ENCODE measurements at places on chromosomes 7 and 10.

DNA sequence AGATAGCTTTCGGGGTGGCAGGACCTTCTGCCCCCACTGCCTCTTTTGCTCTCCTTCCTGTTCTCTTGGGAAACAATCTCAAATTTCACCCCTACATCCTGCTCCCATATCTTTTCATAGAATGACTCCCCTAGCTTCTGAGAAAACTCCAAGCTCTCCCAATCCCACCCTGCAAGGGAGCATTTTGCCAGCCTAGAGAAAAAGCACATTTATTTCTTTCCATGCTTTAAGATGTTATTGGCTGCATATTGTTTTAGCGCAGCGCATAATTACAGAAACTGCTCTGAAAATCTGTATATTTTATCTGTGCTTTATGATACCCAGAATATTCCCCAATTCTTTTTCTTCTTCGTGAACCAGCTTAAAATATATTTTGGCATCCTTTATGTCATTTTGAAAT, 601.3 kb downstream of the KCNMA1 start:
- no peak for DNase-seq

- DNase-seq = no peak
Measured at GRCh38 chr10:11853468-11853867, 30.3 kb downstream of the PROSER2 start.

- peak; percentile 33 for DNase-seq
Measured at GRCh38 chr10:89207181-89207800, at the start of gene CH25H. Gene CH25H, minus strand, starts transcription at chr10:89207317. Its CDS starts 25 bp downstream, at chr10:89207292.

- no peak for DNase-seq
Measured at GRCh38 chr7:50591480-50592438, 26.6 kb upstream of the DDC start.

GRCh38 chr7:133061357-133061756, 20.5 kb downstream of the CHCHD3 start:
- DNase-seq = no peak

- DNase-seq = no peak
Measured at GRCh38 chr7:29243910-29244655, 49.5 kb downstream of the CHN2 start.

DNA sequence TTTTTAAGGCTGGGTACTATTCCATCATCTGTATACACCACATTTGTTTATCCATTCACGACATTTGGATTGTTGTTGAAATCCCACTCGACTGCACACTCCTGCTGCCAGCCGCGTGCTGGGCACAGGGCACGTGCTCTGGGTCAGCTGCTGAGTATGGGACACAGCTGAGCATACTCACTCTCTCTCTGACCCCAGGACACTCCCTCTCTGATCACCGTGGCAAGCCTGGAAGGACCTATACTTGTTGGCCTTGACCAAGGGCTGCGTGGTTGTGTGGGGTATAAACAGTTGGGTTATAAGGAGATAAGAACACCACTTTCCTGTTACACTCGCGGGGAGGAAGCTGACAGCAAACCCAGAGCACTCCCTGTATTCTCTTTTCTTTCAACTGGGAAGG, 153.0 kb upstream of the RHEB start:
- no peak for DNase-seq

DNA sequence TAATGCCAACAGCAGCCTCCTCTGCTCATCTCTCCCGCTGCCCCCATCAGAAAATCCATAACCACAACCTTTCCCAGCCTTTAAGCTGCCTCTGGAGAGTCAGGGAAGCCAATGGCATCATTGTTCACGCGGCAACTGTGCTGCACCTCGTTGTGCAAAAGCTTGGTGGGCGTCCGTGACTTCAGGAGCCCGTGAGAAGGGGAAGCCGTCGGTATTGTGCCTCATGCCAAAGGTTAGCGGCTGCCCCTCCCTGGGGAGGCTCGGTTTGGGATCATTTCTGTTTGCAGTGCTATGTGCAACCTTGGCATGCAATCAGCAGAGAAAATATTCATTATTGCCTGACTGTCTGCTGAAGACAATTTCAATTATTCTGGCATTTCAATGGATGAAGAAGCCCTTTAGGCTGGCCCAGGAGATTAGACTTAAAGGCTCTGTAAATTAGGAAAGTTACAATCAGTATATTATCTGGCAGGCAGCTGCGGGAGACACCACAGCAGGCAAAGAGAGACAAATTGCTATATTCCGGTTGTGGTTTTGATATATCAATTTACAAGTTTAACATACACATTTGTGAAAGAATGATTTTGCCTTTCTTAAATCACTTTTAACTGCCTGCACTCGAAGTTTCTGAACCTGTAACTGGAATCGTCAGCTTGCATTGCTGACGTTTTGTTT, 244.5 kb downstream of the GATA3 start:
- DNase-seq = no peak

DNA sequence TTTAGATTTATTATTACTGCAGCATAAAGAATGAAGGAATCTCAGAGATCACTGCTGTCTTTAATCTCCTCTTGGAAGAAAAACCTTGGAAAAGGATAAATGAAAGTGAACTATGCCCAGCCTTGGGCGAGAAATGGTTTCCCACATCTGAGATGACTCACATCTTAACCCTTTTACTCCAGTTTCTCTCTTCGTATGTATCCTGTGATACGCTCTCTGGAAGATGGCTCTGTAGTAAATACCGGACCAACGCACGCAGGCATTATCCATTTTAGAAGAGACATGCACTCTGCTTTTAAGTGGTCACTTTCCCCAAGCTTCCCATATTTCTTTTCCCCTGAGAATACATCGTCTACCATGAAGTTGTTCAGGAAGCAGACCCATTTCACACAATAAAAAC, 207.3 kb upstream of the BMPER start:
- DNase-seq = no peak

GRCh38 chr7:101174322-101174854, 5.7 kb downstream of the NAT16 start:
- DNase-seq = no peak

DNA sequence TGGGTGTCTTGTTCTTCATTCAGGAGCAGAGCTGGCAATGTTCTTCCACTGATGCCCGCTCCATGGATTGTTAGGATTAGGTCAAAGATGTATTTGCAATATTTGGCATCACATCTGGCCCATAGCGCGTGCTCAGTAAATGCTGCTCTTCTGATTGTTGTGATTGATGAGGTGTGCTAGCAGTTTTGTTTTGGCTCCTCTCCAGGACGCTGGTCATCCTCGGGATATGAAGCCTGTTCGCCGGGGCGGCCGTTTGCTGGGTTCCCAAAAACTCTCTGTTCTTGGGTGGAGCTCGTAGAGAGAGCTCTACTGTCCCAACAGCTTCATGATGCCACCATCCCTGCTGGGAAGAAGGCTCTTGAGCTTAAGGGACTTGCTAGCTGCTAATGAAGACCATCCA, 96.9 kb downstream of the XRCC2 start:
- no peak for DNase-seq

GRCh38 chr10:78716043-78716660, 352.6 kb upstream of the ZMIZ1 start:
- DNase-seq = no peak

GRCh38 chr10:35416619-35417312, 80.5 kb downstream of the CCNY start:
- no peak for DNase-seq

GRCh38 chr7:150965273-150965830, 12.8 kb downstream of the KCNH2 start:
- DNase-seq = no peak

GRCh38 chr7:55494951-55495350, 77.4 kb downstream of the VOPP1 start:
- no peak for DNase-seq

GRCh38 chr7:98280296-98280695, 1.2 kb upstream of the BRI3 start:
- no peak for DNase-seq

GRCh38 chr10:6128591-6129251, 39.9 kb downstream of the RBM17 start:
- DNase-seq = no peak

- DNase-seq = no peak
Measured at GRCh38 chr7:31663072-31663471, 23.9 kb upstream of the PPP1R17 start.

DNA sequence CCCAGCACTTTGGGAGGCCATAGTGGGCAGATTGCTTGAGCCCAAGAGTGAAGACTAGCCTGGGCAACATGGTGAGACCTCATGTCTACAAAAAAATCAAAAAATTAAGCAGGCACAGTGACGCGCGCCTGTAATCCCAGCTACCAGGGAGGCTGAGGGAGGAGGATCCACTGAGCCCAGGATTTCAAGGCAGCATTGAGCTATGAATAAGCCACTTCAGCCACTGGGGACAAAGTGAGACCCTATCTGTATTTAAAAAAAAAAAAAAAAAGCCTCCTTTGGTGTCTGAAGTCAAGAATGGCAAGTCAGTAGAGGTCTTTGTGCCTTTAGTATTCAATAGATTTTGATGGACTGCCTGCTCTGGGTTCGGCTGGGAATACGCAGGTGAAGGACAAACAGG, 85.7 kb downstream of the RALA start:
- no peak for DNase-seq

- no peak for DNase-seq
Measured at GRCh38 chr10:119830851-119831250, 41.8 kb downstream of the MCMBP start.

GRCh38 chr10:73758704-73759511, 14.7 kb downstream of the SEC24C start:
- DNase-seq = no peak

- no peak for DNase-seq
Measured at GRCh38 chr7:156360835-156361234, 279.7 kb upstream of the RNF32 start.

DNA sequence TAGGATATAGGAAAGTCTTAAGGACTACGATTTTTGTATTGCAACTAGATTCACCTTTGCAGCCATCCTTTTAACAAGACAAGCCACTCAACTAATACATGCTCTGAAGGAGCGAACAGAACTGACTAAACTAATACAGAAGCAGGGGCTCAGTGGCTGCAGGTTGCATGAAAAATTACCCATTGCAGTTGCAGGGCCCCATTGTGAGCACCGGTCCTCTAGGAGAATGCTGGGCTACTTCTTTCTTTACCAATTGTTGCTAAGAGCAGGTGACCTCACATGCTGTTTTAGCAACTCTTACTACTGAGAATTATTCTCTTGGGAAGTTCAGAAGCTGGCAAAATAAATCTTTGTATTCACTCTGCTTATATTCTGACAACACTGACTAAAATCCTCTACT, 64.0 kb upstream of the ANKRD1 start:
- DNase-seq = no peak
